ENCODE measurements at places on chromosomes 12 and 14.

GRCh38 chr14:64695071-64695470 is 9.2 kb upstream of the PLEKHG3 start:
- no peak for DNase-seq

- DNase-seq = peak; percentile 59
Observed at GRCh38 chr12:89390802-89391673, 38.7 kb upstream of the DUSP6 start.

GRCh38 chr12:120902846-120903411 is 1.2 kb downstream of the SPPL3 start:
- DNase-seq = peak; percentile 13

- peak; percentile 11 for DNase-seq
Observed at GRCh38 chr12:125098676-125099408, 33.6 kb downstream of the AACS start.

- no peak for DNase-seq
Observed at GRCh38 chr12:64175254-64175945, 46.7 kb downstream of the KICS2 start.

GRCh38 chr12:106645074-106645421 is 62.2 kb downstream of the RFX4 start:
- no peak for DNase-seq
